Stimulated activated CD4-positive, alpha-beta T cell treated with anti-CD3 and anti-CD28 coated beads, TNF-alpha, amount 100 ng/mL, for 1 hour (primary cell): ENCODE measurements at places on chromosomes 1 and 21.

GRCh38 chr1:227260433-227260832 lies 57.9 kb downstream of the CDC42BPA start:
- DNase-seq = no peak

GRCh38 chr1:42927920-42928505 lies 30.7 kb downstream of the SLC2A1 start:
- no peak for DNase-seq

DNA sequence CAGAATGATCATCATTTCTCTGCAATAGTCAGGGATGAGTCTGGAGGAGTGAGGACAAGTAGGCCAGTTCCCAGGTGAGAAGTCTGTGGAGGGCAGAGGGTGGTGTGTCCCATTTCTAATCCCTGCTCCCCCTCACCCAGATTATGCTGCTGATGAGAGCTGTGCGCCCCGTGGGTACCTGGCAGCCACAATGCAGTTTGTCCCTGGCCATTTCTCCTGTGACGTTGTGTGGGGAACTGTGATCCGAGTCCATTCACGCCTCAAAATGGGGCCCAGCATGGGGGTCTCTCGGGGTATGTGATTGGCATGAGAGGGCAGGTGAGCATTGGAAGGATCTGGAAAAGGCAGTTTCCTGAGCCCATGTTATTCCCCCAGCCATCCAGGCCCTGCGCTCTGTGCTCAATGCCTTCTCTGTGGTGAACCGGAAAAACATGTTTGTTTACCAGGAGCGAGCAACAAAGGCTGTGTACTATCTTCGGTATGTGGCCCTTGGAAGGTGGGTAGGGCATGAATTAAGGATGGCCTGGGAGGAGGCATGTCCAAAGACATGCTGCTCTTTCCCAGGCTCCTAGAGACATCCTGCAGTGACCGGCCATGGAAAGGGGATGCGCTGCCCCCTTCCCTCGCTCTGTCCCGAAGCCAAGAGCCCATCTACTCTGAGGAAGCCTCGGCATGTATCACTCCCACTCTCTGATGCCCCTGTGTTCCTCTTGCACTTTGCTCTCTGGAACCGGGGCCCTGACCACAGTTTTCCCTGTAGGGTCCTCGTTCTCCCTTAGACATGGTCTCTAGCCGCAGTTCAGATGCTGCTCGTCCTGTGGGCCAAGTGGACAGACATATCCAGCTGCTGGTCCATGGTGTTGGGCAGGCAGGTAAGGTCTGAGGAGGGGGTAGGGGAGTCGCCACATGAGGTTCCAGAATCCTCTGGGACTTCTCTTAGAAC lies 16.4 kb downstream of the HYI start:
- no peak for DNase-seq

GRCh38 chr21:35827004-35827403 lies 233.3 kb downstream of the SETD4 start:
- no peak for DNase-seq

- no peak for DNase-seq
These were observed 41.5 kb upstream of the TSHB start for GRCh38 chr1:114988095-114988494.

DNA sequence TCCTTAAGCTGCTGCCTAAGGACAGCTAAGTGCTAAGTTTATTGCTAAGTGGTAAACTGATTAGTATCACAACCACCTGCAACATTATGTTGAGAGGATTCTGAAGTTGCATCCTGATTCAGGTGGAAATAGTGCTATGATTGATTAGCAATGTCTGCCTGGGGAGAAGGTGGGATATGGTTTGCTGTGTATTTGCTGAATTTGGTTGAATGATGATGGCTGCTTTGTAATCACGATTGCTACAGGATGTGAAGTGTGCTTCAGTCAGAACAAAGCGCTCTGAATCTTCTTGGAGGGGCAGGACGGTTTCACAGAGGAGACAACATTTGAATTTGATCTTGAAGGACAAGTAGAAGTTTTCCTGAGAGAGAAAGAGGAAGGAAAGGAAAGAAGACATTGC lies 226.0 kb downstream of the ST6GALNAC3 start:
- DNase-seq = no peak

DNA sequence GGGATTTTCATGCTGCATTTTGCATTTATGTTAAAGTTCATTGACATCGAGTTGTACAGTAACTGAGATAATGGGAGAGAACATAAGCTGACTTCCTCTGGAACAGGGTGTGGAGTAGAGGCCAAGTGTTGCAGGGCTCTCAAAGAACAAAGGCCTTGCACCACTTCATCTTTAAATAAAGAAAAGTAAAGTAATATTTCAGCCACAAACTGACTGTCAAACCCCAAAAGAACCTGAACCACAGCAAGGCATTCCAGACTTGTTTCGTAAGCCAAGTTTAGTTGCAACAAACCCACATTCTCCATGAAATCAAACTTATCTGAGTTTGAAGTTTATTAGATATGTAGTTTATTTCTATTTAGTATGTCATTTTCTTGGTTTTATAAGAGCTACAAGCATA lies 19.1 kb upstream of the HMGCS2 start:
- DNase-seq = no peak

DNA sequence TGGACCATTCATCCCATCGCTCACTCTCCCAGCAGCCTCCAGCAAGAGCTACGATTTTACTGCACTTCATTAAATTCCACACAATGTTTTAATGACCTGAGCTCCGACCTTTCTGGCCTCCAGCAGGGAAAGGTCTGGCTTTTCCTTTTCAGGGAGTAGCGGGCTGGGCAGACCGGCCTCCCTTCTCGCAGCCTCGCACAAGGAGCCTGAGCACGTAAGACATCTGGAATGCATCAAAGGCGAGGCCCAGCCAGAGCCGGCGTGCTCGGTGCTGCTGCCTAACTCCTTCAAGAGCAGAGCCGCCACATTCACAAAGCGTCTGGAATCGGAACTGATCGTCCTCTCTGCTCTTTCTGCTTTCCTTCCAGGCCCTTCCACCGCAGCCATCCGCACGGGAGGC lies 32.5 kb upstream of the FHAD1 start:
- no peak for DNase-seq

- no peak for DNase-seq
These were observed 314.9 kb downstream of the KIF26B start for GRCh38 chr1:245469734-245470133.

GRCh38 chr1:17310068-17310640 lies 2.2 kb downstream of the PADI4 start:
- no peak for DNase-seq

GRCh38 chr1:19866758-19867157 lies 15.4 kb upstream of the OTUD3 start:
- no peak for DNase-seq

GRCh38 chr1:37765916-37766664 lies 1.2 kb upstream of the EPHA10 start:
- DNase-seq = no peak

DNA sequence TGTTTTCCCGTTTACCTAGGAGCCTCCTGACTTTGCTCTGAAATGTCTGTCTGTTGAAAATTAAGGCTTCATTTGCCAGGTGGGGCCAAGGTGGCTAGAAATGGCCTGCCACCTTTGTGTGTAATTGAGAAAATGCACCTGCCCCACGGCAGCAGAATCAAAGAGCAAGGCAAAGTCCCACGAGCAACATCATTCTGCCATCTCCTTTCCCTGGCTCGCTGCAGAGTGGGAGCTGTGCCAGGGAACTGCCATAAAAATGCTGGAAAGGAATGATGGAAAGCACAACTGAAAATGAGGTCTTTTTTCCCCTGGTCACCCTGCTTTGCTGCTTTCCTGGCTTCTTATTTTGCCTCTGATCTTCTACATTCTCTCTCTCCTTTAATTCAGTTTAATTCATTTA lies 5.5 kb upstream of the OLFML2B start:
- DNase-seq = no peak

GRCh38 chr1:148315071-148315811 lies 163.2 kb upstream of the NBPF11 start:
- no peak for DNase-seq

DNA sequence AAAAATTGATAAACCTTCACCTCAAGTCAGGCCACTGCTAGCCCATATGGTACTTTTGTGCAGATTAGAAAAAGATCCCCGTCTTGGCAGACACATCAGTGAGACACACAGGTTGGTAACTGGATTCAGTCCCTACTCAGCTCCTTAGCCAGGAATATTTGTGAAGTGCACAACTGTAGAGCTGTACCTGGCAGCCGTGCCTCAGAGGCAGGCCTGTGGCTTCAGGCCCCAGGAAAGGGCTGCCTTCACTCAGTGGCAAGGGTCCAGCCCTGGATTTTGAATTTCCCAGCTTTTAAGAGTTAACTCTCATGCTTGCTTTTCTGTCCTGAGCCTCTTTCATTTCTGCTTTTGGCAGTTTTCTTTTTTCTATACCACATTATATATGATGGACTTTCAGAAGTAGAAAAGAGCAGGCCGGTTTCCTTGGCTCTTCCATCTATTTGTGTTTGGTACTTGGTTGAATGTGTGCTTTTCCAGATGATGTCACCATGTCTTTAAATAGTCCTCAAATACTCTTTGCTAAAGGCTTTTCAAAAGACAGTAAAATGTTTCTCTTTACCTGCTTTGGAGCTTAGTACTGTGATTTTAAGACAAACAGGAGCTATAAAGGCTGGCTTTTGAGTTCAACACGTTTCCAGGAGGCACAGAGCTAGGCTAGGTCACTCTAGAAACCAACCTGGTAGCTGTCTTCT lies 186.6 kb downstream of the AK5 start:
- no peak for DNase-seq

DNA sequence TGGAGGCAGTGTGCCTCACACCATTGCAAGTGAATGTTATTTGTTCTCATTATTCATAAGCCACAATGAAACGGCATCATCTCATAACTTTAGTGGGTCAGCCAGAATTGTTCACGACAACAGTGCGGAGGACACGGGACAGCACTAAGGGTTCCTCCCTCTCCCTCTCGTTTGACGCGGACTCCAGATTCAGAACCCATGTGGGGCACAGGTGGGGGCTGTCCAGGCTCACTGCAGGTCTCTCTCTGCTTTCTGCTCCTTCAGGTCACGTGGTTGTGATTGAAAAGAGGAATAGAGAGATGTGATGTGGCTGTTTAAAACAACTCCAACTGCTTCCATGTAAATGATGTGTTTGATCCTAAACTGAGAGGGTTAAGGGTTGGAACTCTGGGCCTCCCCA lies 13.5 kb downstream of the RUNX1 start:
- DNase-seq = no peak

DNA sequence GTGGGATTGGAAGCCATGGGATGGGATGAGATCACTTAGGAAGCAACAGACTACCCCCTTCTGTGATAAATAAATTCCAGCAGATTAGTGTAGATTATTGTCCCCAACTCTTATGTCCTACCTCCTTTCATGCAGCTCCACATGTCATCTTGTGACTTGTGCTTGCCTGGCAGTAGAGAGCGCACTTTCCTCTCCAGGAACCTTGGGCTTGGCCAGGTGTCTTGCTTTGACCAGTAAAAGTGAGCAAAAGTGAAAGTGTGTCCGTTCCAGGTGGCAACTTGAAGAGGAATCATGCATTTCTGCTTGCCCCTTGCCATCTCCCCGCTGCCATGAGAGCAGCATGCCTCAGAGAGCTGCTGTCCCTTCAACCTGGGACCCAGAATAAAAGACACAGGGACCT lies 122.9 kb upstream of the ERG start:
- no peak for DNase-seq

GRCh38 chr1:181947441-181947840 lies 114.1 kb downstream of the ZNF648 start:
- DNase-seq = no peak

DNA sequence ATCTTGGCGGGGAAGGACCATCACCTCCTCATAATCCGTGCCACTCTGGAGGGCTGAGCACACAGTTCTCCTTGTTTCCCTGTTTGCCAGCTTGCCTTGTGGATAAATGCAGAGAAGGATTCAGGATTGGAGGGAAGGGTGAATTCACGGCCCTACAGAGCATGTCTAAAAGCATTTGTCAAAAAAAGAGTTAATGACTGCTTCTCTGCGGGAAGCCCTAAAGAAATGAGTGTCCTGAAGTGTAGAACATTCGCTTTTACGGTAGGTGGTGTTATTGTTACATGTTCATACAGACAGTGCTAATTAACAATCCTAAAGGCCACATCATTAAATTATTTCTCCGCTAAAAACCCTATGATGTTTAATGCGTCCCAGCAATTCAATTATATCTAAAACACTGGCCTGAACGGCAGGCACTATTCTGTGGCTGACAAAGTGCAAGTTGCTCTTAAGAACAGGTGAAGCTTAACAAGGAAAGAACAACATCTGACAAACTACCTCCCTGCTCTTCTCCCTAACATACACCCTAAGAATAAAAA lies 112.3 kb upstream of the NFIA start:
- DNase-seq = no peak
